ENCODE measurements at places on chromosomes 2 and 18. TPM values are rescaled to one million over a fixed set of nuclear protein-coding genes. Genes with fewer than 3 reads are reported as not detected.

DNA sequence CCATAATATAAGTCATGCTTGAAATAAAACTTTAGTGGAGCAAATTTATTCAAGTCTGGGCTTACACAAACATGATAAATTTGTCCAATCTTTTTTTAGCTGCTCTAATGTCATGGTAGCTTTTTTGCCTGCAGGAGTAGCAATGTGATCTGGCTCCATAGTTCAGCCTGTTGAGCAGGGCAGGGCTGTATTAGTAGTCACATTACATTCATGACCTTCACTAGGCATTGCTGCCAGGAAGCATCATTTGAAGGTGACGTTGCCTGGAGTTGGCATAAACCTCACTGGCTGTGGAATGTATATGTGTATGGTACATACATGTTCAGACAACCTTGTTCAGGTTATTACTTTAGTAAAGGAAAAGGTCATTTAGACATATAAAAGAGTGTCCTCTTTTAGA, 76.6 kb downstream of the CCDC85A start:
- DNase-seq: no peak

DNA sequence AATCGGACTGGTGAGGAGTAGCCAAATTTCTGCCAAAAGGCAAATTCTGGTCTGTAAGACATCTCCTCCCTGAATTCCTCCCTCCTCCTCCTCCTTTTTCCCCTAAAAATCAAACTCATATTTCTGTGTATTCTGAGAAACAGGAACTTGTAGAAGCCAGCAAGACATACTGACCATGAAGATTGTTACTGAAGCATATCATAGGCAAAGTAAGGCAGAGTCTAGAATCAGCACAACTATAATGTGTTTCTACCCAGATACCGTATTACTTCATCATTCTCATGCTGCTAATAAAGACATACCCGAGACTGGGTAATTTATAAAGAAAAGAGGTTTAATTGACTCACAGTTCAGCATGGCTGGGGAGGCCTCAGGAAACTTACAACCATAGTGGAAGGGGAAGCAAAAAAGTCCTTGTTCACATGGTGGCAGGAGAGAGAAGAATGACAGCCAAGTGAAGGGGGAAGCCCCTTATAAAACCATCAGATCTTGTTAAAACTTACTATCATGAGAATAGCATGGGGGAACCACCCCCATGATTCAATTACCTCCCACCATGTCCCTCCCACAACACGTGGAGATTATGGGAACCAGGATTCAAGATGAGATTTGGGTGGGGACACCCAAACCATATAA, 24.9 kb upstream of the EPC2 start:
- DNase-seq: no peak

Gene EML6
- 0.49 TPM for total RNA-seq

- DNase-seq: peak; percentile 58
Measured at GRCh38 chr2:171723716-171724683, 36.7 kb downstream of the DYNC1I2 start.

Gene TTR
- total RNA-seq: not detected

DNA sequence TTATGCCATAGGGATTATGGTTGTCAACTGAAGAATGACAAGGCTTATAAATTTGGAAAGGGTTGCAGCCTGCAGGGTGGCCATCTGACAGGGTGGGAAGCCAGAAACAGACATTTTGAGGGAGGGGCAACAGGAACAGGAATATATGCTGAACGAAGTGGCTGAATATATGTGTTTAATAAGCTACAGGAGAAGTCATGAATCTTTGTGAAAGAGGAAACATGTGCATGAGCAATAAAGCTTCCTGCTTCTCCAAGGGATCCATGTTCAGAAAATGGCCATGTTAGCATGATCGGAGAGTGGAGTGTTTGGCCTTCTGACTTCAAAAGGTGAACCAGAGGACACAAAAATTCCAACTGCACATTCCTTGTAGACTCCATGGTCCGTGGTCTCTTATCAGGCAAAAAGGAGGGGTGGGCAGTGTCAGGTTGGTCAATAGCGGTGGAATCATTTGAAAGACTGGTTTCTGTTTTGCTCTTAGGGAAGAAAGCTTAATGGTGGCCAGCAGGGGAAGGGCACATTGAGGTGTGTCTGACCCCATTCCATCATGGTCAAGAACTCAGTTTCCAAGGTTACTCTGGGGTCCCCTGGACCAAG, 144.1 kb downstream of the SOCS6 start:
- no peak for DNase-seq

GRCh38 chr2:239657236-239657635, 256.4 kb upstream of the HDAC4 start:
- DNase-seq: no peak

DNA sequence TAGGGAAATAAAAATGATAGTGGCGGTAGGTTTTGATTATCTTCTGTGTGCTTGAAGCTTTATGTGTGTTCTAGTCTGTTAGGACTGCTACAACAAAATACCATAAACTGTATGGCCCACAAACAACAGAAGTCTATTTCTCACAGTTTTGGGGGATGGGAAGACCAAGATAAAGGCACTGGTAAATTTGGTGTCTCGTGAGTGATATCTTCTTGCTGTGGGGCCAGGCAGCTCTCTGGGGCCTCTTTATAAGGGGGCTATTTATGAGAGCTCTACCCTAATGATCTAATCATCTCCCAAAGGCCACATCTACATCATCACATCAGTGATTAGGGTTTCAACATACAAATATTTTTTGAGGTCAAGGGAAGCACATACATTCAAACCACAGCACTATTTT, 86.8 kb upstream of the SPHKAP start:
- DNase-seq: no peak

DNA sequence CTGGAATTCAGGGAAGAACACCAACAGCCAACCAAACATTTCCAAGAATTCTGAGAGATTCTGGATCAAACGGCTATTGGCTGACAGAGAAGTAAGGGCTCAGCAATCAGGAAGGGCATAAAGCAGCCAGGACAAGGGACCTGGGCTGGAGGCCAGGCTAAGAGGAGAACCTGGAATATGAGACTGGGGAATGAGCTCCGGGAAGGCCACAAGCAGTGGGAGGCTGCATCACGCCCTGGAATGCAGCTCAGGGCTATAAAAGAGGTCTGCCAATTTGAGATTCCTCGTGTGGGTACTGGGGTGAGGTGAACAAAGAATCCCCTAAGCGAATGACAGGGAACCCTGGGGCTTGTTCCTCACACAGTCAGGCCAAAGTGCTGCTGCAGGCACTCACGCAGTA, 60.4 kb downstream of the ANO7 start:
- no peak for DNase-seq

Data from fibroblast of the aortic adventitia (primary cell).